Activated CD8-positive, alpha-beta T cell treated with anti-CD3 and anti-CD28 coated beads, Interleukin-2, amount 10 ng/mL, durations not matched to agents 7 days and 5 days (primary cell): ENCODE measurements at places on chromosomes 5 and 9. TPM values are rescaled to one million over a fixed set of nuclear protein-coding genes. Genes with fewer than 3 reads are reported as not detected.

GRCh38 chr9:124468061-124468740 is 17.9 kb downstream of the ADGRD2 start:
- no peak overlapping the region for H3K27ac ChIP-seq
- no peak overlapping the region for H3K4me3 ChIP-seq
- H3K36me3 ChIP-seq = no peaks in the 10 kb centered on the region
- DNase-seq = no peak
- H3K4me1 ChIP-seq = no peaks in the 10 kb centered on the region

GRCh38 chr9:119961774-119962424 is 592.7 kb upstream of the BRINP1 start:
- no peak overlapping the region for H3K27ac ChIP-seq
- H3K36me3 ChIP-seq = no peaks in the 10 kb centered on the region
- no peaks in the 10 kb centered on the region for H3K4me1 ChIP-seq
- DNase-seq = peak; percentile 21

GPX8 gene
- total RNA-seq = not detected

LECT2 gene
- not detected for total RNA-seq

DNA sequence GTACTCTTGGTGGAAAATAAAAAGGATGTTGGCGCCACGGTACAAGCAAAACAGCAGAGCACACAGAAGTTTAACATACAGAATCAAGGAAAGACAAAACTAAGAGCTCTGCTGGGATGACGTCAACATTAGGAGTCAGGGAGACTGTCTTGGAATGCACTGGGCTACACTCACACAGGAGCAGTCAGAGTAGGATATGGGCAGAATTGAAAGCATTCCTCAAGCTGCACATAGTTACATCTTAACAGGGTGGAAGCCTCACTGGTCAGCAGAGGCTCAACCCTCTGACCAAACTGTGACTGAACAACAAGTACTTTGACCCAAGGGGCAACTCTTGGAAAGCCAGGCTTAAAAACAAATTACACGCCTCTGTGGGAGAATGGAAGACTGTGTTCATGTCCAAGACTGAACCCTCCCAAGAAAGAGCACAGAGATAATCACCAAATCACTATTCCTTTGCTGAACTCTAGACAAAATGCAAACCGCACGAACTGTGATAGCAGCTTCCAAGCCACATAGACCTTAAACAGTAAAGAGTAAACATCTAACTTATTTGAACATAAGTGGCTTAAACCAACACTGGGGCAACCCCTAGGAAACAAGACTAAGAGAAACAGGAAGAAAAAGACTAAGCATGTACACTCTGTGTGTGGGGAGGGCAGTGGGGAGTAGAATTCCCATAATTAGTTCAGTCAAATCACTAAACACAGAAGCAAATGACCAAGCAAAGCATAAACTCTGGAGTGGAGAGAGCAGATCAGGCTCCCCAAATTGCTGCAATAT is 772.7 kb downstream of the PRELID2 start:
- no peaks in the 10 kb centered on the region for H3K36me3 ChIP-seq
- no peak for DNase-seq
- no peaks in the 10 kb centered on the region for H3K4me1 ChIP-seq
- H3K27ac ChIP-seq = no peak overlapping the region
- H3K4me3 ChIP-seq = no peak overlapping the region
- H3K27me3 ChIP-seq = no peaks in the 10 kb centered on the region
